ENCODE measurements at places on chromosomes 6 and 20.

DNA sequence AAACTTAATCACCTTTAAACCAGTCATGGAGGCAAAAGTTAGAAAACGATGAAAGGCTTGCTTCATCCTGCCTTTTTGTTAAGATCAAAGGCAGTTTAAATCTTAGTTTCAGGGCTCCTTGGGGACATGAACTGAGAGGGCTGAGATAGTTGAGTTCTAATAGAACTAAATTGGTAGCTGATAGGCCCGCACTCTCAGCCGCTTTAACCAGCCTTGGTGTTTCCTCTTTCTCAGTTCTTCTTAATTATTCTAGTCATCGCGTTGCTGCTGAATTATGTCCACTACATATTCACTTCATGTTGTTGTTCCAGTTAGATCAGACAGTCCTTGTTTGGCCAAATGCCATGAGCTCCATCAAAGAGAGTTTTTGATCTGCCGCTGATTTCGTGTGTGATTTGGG is 72.5 kb downstream of the ANKS1A start:
- no peak for DNase-seq

- DNase-seq = no peak
Measured at GRCh38 chr6:30837870-30838269, 46.4 kb upstream of the DDR1 start.

DNA sequence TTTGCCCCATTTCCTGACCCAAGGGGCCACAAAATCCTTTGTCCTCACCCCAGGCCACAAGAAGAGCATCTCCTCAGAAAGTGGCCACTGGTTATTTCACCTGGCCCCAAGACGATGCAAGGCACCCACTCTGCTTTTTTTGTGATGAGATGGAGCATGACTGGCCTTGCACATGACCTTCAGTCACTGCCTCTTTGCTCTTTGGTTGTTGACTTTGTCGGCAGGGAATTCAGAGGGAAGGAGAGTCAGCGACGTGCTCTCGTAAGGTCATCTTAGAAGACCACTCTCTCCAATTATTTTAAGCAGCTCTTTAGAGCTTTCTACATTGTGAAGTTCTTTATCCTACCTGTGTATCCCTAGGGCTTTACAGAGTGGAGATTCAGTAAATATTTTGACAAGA is 306.7 kb downstream of the PLCB1 start:
- DNase-seq = no peak

GRCh38 chr6:51505434-51505833 is 582.0 kb downstream of the PKHD1 start:
- no peak for DNase-seq

DNA sequence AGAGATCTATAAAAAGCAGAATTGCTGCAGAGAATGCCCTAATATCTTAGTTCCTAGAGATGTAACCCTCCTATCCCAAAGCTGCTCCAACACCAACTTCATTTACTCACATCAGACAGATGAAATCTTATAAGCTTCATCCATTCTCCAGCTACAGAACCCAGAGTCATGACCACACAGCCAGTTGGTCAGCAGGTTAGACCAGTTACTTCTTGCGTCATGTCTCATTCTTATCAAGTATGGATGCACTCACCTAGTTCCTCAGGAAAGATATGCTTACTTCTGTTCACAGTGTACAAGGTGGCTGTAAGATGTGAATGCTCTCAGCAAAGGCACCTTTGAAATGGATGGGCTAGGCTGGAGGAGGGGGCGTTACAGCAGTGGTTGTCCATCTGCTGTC is 47.9 kb upstream of the ISM1 start:
- no peak for DNase-seq

DNA sequence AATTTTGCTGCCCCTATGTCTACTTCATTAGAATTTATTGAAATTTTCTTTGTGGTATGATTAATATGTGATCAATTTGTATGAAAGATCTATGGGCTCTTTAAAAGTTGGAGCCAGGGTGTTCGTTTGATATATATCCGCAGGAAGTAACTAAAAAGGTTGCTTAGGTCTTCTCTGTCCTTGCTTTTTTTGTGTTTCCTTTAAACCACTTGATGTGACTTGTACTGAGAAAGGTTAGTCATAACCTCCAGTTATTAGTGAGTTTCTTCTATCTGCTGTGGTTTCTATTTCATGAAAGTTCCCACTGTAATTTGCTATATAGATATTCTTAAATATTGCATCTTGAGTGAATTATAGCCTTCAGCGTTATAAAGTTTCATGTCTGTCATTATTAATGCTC is 585.3 kb upstream of the ARID1B start:
- no peak for DNase-seq

GRCh38 chr6:98578016-98578415 is 256.4 kb upstream of the POU3F2 start:
- DNase-seq = no peak
